Left ventricle myocardium inferior (tissue), 1 donor: ENCODE measurements at places on chromosomes 2 and 18. TPM values are rescaled to one million over a fixed set of nuclear protein-coding genes. Genes with fewer than 3 reads are reported as not detected.
A peak's percentile ranks its signal among the peaks of the same experiment; 100 is the strongest.

Gene MPP4
- total RNA-seq = not detected

Gene CD226
- total RNA-seq = 0.91 TPM

Gene GKN1
- not detected for total RNA-seq

Gene DAW1
- 0.19 TPM for total RNA-seq

GRCh38 chr2:21740484-21740883 is 616.7 kb downstream of the TDRD15 start:
- DNase-seq = no peak

Gene C1QL2
- total RNA-seq = not detected

GRCh38 chr18:75727456-75727855 is 300.0 kb upstream of the SMIM21 start:
- DNase-seq = peak; percentile 36

Gene GPR45
- not detected for total RNA-seq

DNA sequence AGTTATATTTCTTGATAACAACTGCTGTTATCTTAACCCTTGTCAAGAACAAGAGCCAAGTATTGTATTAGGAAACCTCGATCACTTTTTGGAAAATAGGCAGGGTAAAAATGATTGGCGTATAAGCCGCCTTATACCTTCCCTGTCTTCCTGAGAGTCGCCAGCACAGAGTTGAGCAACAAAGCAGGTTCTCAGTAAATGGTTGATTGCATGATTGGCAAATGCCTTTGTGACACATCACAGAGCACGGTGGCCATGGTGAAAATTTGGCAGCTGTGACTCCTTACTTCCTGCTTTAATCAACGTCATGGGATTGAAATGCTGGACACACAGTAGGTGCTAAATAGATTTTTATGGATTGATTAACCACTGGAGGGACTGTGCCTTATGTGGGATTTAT is 3.9 kb upstream of the KLHL29 start:
- DNase-seq = no peak

DNA sequence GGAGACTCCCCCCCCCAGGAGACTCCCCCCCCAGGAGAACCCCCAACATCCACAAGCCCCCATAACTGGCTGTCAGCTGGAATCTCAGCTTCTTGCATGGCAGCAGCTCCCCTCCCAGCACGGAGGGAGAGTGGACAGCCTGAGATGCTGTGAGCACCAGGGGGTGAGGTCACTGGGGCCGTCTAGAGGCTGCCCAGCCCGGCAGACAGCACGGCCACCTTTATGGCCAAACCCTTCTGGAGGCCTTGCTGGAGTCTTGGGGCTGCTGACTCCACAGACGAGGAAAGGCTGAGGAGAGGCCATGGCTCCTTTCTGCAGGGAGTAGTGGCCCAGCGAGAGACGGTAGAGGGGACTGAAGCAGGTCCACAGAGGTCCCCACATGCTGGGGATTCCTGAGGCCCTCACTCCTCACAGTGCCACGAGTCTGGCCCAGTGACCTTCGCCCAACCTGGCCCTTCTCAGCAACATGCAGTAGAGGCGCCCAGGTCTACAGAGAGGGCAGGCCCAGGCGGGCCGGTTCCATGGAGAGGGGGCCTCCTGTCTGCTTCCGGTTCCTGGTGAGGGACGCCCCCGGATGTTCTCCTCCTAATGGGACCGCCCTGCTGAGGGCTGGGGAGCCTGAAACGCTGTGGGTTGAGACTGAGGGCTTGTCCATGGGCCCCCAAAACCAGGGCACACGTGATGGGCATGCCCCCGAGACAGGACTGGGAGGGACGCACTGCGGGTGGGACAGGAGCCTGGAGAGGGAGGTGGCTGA is 122.6 kb upstream of the CTDP1 start:
- DNase-seq = no peak
